Fibroblast of upper back skin (primary cell): ENCODE measurements at places on chromosomes 1 and 21.

- DNase-seq: no peak
Measured at GRCh38 chr1:228732426-228732825, 2.9 kb upstream of the RHOU start.

DNA sequence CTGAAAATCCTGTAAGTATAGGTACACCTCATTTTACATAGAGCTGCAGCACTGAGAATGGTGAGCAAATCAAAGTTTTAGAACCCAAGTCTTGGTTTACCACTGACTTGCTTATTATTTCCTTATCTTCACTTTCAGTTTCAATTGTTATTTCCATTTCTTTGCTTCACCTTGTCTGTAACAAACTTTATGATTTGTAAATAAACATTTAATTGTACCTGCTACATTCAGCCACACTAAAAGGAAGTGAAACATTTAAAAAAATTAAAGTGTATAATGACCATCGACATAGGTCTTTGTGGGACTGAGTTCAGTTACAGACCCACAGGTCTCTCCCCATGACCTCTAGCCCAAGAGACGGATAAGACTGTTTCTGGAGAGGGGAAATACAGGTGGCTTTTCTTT, 34.4 kb downstream of the LGR6 start:
- DNase-seq: no peak

DNA sequence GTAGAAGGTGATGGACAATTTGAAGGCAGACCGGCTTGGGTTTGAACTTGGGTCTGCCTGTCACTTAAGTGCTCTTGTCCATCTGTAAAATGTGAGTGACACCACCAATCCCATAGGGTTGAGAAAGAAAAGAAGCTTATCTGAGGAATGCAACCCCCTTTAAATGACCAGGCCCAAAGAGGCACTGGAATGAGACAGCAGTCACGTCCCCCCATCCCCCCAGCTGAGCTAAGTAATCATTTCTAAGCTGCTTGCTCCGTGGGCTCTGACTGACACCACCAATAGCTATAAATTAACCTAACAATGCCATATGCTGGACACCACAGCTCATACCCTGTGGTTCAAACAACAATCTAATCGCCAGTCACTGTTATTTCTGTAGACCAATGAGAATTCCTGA, 15.1 kb downstream of the LCA5L start:
- DNase-seq: peak; percentile 41

DNA sequence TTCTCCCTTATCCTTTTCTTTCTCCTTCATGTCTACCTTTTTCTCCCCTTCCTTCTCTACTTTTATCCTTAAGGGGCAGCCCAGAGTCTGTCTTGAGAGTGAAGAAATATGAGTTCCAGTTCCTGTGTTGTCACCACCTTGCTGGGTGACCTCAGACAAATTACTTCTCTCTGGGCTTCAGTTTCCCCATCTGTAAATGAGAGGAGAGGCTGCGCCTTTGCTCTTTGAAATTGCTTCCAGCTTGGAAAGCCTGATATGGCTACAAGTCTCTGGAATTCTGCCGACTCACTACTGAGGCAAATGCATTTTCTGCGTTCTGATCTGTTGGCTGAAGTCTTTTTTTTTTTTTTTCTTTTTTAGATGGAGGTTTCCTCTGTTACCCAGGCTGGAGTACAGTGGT, 119.2 kb downstream of the SYF2 start:
- DNase-seq: peak; percentile 77

GRCh38 chr21:41066086-41066938, 101.6 kb upstream of the BACE2 start:
- DNase-seq: peak; percentile 47

- no peak for DNase-seq
Measured at GRCh38 chr1:203145321-203146041, 18.0 kb downstream of the ADORA1 start.

GRCh38 chr21:35421221-35421620, 372.1 kb upstream of the RUNX1 start:
- DNase-seq: no peak

GRCh38 chr21:26546446-26547097, 26.5 kb downstream of the CYYR1 start:
- no peak for DNase-seq

DNA sequence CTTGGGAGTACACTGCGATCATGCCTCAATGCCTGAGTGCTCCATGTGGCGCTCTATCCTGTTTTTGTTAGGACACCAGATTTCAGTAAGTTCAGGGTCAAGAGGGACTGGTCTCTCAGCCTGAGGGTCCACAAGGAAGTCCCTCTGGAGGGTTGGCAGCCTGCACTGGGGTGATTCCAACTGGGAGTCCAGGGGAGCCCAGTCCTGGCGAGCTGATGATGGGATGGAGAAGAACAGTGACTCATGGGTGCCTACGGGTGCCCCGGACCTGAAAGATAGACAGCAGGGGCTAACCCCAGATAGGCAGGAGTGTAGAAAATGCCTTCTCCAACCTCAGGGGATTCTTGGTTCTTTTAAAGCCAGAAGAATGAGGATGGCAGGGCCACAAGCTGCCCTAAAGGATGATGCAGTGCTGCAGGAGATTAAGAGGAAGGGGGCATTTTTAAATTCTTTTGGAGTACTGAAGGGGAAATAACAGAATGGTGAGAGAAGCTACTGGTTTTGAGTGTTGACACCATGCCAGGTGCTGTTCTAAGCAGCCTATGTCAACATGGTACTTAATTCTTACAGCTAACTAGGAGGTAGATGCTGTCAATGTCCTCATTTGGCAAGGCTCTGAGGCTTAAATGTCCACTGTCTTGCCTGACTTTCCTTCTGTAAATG, 68.4 kb upstream of the TLR5 start:
- peak; percentile 26 for DNase-seq

- no peak for DNase-seq
Measured at GRCh38 chr1:54795356-54795665, 5.8 kb downstream of the TTC22 start.

DNA sequence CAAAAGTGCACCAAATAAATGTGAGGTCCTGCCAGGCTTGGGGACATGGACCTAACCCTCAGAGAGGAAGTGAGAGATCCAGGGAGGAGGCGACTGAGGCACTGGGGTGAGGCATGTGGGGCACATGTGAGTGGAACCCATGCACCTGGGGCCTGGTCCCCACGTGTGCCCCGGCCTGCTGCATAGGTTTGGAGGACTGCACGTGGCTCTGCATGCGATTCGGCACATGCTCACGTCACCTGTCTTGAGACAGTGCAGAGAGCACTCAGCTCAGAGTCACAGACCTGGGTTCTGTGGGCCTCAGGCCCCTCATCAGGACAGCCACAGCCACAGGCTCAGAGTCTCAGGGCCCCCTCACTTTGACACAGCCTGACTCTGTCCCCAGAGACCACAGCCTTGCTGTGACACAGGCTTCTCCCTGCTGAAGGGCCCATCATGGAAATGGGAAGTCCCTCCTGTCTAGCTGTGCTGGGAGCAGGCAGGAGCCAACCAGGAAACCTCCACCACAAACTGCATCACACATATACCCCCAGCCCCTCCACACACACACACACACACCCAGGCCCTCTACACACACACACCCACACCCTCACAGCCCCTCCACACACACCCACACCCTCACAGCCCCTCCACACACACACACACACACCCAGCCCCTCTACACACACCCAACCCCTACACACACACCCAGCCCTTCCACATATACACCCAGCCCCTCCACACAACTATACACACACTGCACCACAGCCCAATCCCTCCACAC, 48.2 kb downstream of the SLC9A1 start:
- no peak for DNase-seq

- peak; percentile 24 for DNase-seq
Measured at GRCh38 chr1:155124503-155125463, 2.9 kb upstream of the EFNA1 start.

DNA sequence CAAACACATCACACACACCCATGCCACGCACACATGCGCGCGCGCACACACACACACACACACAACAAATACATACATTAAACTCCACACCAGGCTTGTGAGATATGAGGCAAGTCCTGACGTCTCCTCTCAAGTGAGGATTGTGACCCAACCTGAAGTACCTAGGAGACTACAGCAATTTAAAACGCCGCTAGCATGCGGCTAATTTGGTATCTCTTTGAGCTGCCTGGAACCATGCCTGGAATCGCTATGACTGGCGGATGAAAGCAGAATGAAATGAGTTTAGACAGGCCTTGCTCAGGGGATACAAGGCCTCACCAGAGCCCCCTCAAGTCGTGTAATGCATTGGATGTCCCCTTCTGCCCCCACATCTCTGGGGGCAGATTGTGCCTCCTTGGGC, 1.6 kb upstream of the RAB7B start:
- DNase-seq: peak; percentile 21

- no peak for DNase-seq
Measured at GRCh38 chr21:17512253-17513213, at the start of gene CXADR. CXADR (plus strand) TSS chr21:17513043; CDS start chr21:17513130, 87 bp downstream.

- no peak for DNase-seq
Measured at GRCh38 chr1:71304125-71304524, 223.3 kb upstream of the ZRANB2 start.

- DNase-seq: peak; percentile 9
Measured at GRCh38 chr21:31142600-31142999, 104.3 kb upstream of the KRTAP19-8 start.

GRCh38 chr1:97925151-97925550, 4.3 kb upstream of the DPYD start:
- DNase-seq: peak; percentile 58

DNA sequence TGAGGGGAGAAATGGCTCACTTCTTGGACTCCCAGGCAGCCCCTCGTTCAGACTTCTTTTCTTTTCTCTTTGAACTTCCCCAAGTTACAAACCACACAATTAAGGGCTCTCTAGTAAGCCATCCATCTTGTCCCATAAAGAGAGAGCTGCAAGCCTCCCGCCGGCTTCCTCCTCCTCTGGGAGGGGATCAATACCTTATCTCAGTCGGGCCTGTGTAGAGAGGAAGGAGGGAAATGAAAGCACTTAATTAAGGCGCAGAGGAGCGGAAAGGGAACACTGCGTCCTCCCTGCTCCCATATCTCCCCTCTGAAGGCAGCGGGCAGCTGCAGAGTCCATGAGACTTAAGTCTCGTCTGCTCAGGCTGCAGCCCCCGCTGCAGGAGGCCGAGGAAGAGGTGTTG, 112.6 kb upstream of the CSF3R start:
- DNase-seq: no peak

GRCh38 chr21:38266732-38267131, 9.9 kb downstream of the KCNJ15 start:
- peak; percentile 83 for DNase-seq

DNA sequence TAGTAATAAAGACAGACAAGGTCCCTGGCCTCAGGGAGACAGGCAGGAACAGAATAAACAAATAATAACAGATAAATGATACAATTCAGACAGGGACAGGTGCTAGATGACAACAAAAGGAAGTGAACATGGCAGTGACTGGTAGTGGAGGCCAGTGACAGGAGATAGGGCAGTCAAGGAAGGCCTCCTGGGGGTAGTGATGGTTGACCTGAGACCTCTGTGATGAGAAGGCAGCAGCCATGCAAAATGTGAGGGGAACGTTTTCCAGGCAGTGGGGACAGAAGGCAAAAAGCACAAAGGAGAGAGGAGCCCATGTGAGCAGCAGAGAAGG, 18.5 kb downstream of the OPTC start:
- DNase-seq: no peak

- no peak for DNase-seq
Measured at GRCh38 chr1:212542761-212543187, 65.8 kb upstream of the ATF3 start.
